Substantia nigra (tissue), 51 donors: ENCODE measurements at places on chromosomes 6 and 20.

DNA sequence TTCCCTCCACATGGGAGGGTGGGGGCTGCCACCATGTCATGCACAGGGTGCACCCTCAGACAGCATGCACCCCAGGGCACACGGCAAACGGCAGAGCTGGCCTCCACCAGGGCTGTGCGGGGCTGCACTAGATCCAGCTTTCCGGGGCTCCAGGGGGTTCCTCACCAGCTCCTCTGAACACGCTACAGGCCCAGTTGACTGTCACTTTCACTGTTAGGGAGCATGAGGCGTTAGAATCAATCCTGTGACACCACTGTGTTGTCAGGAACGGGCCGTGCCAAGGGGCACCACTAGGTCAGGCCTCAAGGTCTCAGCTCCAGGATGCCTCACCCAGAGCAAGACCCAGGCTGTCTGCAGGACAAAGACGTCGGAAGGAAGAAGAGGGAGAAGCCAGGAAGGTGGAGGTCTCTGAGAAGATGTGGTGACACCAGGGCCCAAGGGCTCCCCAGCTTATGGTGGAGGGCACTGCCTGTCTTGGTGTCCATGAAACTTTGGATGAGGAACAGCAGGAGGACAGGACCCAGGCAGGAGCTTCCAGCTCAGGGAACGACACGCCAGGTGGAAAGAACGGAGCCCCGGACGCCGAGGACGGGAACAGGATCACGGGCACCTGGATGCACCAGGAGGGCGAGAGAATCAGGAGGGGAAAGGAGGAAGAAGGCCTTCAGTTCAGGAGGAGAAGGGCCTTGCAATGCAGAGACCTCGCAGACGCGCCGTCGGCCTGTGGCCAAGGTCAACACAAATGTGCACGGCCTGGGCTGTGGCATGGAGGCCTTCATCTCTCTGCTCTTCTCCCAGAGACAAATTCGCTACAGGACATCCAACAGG lies 49.5 kb downstream of the YTHDF1 start:
- no peak for DNase-seq

- DNase-seq = no peak
Observed at GRCh38 chr6:28808383-28808782, 115.4 kb downstream of the TRIM27 start.

- DNase-seq = no peak
Observed at GRCh38 chr20:58224974-58225373, 3.5 kb downstream of the ANKRD60 start.

GRCh38 chr6:129615496-129615895 lies 94.5 kb downstream of the ARHGAP18 start:
- no peak for DNase-seq

DNA sequence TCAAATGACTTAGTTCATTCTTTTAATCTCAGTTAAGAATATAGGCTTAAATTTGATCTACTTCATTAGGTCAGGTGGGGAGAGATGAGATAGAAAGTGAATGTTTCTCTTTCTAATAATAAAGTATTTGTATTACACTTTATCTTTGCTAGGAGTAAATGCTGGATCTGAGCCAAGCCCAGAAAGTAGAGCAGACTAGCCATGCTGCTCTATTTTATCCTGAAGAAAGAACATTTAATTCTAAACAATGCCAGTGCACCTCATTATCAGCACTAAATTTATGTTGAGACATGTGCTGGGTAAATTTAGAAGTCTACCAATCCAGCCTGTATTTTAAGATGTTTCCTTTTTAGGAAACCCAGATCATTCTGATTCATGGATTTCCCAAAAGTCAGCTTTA lies 43.5 kb downstream of the AKIRIN2 start:
- DNase-seq = no peak

GRCh38 chr20:4957939-4958362 lies 43.4 kb downstream of the SLC23A2 start:
- no peak for DNase-seq

DNA sequence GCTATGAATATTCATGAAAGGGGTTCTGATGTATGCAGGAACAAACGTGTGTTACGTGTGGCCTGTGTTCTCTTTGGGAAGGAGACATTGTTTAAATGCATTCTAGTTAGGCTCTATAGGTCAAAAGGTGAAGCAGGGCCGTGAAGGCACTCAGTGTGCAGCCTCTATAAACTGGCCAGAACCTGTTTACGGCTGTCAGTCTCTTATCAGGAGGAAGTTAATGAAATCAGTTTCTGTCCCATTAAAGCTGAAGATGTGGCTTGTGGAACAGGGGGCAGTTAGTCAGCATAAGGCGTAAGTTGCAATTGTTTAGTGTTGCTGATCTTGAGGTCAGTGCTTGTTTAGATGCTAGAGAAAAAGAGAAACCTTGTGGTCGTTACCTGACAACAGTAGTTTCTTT lies 111.5 kb upstream of the KCNG1 start:
- DNase-seq = no peak

DNA sequence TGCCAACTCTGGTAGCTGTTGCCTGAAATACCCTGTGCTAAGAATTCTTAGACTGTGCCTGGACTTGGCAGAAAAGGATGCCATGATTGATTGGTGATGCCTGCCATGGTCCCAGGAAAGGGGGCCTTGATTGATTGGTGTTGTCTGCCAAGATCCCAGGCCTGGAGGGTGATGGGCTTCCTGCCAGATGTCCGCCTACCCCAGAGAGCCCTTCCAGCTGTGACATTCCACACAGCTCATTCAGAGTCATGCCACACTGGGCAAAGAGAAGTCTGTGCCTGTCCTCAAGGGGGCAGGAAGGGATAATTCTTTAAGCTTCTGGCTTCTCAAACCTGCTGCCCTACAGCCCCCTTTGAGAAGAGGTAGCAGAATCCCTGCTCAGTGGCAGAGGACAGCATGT lies 24.6 kb downstream of the RIMS4 start:
- DNase-seq = no peak

DNA sequence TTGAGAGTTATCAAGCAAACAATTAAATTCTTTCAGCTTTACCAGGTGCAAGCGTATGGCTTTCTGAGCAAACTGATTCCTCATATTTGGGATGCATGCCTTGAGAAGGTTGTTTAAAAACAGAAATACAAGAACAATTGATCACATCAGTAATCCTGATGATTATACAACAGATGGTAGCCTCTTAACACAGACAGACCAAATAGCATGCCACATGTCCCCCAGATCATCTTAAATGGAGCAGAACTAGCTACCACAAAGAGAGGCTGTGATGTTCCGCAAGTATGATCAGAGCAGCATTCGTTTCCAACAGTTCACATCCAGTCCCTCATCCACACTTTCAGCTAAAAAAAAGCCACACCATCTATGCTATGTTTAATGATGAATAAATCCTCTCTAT lies 246.2 kb upstream of the NRSN1 start:
- DNase-seq = no peak

- no peak for DNase-seq
Observed at GRCh38 chr6:43810965-43811732, 41.1 kb downstream of the VEGFA start.

DNA sequence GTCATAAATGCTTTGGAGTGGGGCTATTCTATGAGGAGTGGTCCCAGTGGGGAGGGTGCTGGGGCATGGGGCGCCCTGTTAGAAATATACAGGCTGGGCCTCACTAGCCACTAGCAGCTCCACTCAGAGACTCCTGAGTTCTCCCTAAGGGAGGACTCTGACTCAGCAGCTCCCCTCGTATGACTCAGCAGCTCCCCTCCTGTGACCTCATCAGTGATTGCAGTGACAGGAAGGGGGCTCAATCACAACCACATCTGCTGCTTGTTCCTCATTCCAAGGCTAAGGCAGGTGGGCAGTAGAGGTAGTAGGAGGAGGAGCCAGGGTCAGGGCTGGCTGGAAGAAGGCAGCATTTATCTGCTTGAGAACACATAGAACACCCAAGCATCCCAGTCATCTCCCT lies 73.7 kb downstream of the PRND start:
- no peak for DNase-seq

DNA sequence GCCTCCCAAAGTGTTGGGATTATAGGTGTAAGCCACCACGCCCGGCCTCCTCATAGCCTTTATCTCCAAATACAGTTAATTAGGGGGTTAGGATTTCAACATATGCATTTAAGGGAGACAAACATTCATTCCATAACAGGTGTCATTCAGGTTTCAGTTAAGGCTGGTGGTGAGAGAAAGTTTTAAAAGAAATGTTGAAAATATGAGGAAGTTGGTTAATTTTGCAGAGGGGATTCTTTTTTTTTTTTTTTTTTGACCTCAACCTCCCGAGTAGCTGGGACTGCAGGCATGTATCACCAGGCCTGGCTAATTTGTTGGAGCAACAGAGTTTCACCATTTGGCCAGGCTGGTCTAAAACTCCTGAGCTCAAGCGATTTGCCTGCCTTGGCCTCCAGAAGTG lies 12.5 kb upstream of the EBF4 start:
- DNase-seq = no peak

DNA sequence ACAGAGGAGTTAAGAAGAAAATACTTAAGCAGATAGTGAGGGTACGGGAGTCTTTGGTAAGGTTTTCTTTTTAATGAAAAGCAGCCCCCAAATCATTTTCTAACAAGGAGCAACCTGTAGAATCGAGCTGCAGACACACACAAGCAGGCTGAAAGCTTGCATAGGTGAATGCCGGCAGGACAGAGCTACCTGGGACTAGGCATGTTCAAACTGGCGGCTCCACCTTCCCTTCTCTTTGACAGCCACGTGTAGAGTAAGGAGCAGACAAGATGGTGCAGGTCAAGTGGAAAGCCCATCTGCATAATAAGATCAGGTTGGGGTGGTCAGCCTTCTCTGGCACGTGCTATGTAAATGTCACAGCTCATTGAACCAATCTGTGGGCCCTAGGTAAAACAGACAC lies 1292.4 kb downstream of the EPHA7 start:
- no peak for DNase-seq

DNA sequence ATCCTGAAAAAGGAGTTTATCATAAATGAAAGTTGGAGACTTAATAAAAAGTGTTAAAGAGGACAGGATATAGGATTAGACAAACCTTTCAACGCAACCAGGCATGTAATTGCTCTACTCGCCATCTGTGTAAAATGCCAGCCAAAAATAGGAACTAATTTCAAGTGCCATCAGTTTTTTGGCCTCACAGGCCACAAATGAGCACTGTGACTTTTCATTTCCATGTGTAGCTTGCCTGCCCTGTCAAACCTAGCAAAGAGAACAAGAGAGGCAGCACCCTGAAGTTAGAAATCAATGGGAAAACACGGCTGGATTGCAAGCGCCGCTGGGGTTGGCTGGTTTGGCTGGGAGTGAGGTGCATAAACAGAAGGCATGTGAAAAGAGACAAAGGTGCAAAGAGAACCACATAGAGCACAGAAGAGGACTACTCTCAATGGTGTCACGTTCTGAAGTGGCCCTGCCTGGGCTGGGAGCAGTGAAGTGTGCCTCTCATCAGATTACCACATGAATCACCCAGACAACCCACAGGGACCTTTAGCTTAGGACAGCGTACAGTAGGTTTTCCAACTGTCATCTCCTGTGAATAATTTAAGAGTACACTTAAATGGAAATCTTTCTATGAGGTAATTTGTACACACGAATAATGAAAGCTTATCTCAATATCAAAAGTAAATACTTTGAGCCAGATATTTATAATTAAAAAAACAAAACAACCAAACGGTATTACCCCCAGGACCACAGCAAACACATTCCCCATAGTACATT lies 78.0 kb upstream of the NHSL1 start:
- DNase-seq = no peak

- peak; percentile 5 for DNase-seq
Observed at GRCh38 chr20:45792317-45793118, 764 bp downstream of the DNTTIP1 start.

GRCh38 chr20:53938739-53939138 lies 131.7 kb downstream of the BCAS1 start:
- no peak for DNase-seq

- no peak for DNase-seq
Observed at GRCh38 chr6:31349301-31349700, 7.7 kb downstream of the HLA-B start.

- DNase-seq = no peak
Observed at GRCh38 chr20:347317-347639, 367 bp downstream of the NRSN2 start.

- no peak for DNase-seq
Observed at GRCh38 chr20:57753332-57754164, 43.7 kb upstream of the PMEPA1 start.

DNA sequence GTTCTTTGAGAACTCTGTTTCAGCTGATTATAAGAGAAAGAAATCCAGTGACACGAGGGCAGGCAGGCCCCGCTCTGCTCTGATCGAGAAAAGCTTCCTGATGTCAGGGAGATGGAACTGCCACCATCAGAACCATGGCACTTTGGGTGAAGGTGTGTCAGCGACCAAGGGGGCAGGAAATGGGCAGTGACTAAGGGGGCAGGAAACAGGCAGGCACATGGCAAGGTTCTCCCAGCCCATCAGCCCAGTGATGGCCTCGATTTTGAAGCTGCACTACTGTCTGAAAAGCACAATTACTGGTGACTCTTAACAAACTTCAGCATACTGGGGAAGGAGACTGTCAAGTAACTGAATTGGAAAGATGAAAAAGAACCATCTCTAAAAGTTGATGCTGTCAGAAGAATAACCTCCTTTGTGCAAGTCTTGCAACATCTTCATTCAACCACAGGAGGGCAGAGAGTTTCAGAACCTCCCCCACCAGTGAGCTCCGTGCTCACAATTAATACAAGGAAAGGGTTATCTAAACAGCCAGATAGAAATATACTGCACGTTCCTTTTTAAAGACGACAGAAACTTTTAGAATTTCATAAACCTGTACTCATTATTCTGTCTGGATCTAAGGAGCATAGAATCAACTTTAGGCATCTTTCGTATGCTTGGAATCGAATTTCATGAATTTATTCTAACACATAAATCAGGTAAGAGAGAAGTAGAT lies 39.1 kb downstream of the TMX4 start:
- DNase-seq = no peak

- DNase-seq = no peak
Observed at GRCh38 chr6:7879980-7880717, 30.4 kb downstream of the TXNDC5 start.

DNA sequence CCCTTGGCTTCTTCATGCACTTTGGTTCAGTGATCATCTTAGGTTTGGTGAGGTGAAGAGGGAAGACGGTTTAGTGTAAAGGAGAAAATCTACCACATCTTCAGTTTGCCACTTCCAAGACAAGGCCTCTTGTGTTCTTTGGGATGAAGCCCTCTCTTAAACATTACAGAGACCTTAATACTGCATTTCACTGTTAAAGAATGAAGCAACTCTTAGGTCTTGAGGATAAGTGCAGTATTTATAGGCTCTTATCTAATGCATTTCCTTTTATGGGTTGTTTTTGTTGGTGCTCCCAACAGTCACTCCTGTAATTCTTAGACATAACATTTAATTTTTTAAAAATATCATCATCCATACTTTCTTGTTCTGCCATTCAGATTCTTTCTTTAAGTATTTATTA lies 139.9 kb upstream of the LAMP5 start:
- DNase-seq = no peak

- no peak for DNase-seq
Observed at GRCh38 chr6:85421972-85422371, 27.9 kb upstream of the NT5E start.

GRCh38 chr6:37862992-37863391 lies 43.5 kb downstream of the ZFAND3 start:
- no peak for DNase-seq
